ENCODE measurements at places on chromosomes 4 and X. TPM values are rescaled to one million over a fixed set of nuclear protein-coding genes. Genes with fewer than 3 reads are reported as not detected.

The NUDT10 gene
- not detected for total RNA-seq

The SMIM31 gene
- total RNA-seq, result not detected

The CTAG1A gene
- not detected for total RNA-seq

The OTC gene
- not detected for total RNA-seq

The MFSD8 gene
- total RNA-seq, result 8.0 TPM

The XIAP gene
- total RNA-seq, result 29.8 TPM

The CLCN5 gene
- 3.0 TPM for total RNA-seq

The ABLIM2 gene
- not detected for total RNA-seq

The RIBC1 gene
- 0.94 TPM for total RNA-seq

The HSFX2 gene
- total RNA-seq, result not detected

The KLKB1 gene
- total RNA-seq, result not detected

The FATE1 gene
- 0.49 TPM for total RNA-seq

DNA sequence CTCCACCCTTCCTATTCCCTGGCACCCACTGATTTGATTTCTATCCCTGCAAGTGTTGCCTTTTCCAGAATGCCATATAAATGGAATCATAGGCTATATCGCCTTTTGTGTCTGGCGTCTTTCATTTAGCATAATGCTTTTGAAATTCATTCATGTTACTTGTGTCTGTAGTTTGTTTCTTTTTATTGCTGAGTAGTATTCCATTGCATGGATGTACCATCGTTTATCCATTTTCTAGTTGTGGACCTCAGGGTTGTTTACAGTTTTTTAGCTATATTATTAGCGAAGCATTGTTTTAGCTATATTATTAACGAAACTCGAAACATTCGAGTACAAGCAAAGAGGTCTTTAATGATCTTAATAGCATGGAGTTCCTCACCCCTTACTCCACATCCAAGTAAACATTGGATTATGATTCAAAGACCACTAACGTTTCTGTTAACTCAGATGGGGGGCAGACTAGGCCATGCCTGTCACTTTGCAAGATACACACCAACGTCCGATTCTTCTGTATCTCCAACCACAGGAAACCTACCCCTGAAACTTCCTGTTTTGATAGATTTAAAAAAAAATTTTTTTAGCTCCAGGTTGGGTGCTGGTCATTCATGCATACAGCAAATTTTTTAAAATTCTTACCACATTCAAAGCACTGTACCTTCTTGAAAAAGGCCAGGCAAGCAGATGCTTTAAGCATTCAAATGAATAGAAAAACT, 1.1 kb downstream of the DCK start:
- DNase-seq, result peak; percentile 7

DNA sequence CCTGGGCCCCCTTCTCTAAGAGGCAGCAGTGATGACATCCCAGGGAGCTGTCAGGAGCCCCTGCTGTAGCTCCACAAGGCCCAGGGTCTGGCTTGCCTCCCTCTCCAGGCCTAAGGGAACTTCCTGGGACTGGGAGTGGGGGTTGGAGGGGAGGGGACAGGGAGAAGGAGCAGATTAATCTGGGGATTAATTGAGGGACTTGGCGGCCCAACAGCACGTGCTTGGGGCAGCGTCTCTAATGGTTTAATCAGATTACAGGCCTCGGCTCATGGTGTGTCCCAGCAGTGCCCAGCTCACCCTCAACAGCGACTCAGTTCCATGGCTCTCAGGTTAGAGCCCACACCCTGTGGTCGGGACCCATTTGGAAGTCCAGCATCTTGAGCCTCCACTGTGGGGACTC, 47.9 kb downstream of the EFNB1 start:
- DNase-seq, result no peak

DNA sequence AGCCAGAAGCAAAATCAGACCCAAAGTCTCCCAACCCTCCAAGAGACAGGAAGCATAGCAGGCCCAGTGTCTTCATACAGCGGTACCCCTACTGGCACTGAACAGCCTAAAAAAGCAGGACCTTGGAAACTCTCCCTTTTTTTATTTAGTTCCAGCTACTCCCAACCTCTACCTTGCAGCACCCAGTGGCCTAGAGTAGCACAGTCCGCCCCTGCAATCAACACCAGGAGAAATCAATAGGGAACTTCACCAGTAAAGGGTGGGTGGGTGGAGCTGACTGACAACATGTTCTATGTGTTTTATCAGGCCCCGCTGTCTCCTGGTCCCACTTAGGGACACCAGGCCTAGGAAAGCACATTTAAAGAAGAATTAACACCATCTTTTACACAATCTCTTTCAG, 378.5 kb upstream of the CT83 start:
- DNase-seq, result no peak

- DNase-seq, result peak; percentile 29
Measured at GRCh38 chr4:74793757-74794381, 454 bp downstream of the BTC start.

DNA sequence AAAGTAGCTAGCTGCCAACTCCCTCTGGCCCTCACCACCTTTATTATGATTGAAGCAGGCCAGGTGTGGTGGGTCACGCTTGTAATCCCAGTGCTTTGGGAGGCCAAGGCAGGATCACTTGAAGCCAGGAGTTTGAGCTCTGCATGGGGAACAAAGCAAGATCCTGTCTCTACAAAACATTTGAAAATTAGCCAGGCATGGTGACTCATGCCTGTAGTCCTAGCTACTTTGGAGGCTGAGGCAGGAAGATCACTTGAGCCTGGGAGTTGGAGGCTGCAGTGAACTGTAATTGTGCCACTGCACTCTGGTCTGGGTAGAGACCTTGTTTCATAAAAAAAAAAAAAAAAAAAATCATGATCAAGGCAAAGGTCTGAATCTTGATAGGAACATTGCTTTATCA, 467.0 kb upstream of the DIPK2B start:
- peak; percentile 78 for DNase-seq

GRCh38 chr4:181077341-181077740, 1165.9 kb upstream of the TENM3 start:
- no peak for DNase-seq

DNA sequence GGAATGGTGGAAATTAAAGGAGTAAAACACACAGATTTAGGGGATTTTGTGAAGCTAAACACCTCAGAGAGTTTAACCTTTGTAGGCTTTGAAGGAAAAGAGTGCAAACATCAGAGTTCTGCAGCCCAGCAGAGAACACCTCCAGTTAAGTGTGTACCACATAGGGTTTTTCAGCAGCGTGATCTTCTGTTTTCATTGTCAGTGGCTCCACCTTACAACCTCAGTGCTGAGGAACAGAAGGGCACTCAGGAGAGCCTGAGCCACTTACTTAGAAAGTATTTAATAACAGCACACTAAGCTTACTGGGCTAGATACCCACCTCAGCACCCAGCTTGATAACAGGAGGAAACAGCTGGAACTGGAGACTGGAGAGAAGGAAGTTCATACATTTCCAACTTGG, 2.0 kb upstream of the FBXW7 start:
- no peak for DNase-seq

GRCh38 chr4:119299741-119300100, 22.2 kb downstream of the FABP2 start:
- no peak for DNase-seq

DNA sequence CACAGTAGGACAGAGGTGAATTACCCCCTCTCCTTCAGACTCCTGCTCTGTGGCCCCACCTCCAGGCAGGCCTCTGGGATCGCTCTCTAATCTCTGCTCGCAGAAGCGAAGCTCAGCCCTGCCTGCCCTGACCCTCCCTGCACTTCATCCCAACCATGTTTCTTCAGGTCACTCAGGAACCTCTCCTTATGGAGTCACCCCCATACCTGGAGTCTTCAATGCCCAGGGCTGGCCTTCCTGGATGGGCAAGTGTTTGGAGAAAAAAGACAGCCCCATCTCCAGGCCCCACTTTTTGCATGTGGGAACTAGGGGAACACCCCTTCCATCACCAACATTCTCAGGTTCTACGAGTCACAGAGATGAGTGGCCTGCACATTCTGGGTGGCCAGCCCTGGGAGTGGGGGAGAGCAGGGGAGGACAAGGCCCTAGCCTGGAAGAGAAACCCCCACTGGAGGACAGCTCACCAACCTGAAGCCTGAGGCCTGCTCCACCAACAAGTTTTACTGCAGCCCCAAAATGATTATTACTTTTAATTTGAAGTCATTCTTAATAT, 90.8 kb downstream of the PPP2R2C start:
- no peak for DNase-seq

DNA sequence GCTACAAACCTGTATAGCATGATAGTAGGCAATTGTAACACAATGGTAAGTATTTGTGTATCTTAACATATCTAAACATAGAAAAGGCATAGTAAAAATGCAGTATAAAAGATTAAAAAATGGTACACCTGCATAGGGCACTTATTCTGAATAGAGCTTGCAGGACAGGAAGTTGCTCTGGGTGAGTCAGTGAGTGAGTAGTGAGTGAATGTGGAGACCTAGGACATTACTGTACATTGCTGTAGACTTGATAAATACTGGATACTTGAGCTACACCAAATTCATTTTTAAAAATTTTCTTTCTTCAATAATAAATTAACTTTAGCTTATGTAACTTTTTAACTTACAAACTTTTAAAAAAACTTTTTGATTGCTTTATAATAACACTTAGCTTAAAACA, 68.2 kb upstream of the MAML3 start:
- peak; percentile 40 for DNase-seq

GRCh38 chr4:139279760-139280620, at the start of gene MGARP:
TSS of gene MGARP (minus strand) at chr4:139280225. CDS start at chr4:139280158, 67 bp downstream.
- peak; percentile 20 for DNase-seq

DNA sequence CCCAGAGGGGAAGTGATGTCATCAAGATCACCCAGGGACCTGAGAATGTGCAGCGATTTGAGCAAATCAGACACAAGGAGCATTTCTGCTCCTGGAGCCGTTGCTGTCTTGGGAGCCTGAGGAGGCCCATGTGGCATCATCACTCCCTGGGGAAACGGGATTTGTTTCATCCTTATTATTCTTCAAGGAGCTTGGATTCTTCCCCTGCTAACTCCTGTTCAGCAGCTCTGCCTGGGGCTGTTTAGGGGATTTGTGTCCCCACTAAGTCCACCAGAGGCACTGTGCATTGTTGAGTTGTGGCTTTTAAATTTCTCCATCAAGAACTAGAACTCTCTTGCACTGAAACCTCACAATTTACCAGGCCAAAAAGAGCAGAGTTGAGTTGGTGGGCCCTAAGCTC, 104.2 kb upstream of the MSX1 start:
- no peak for DNase-seq

GRCh38 chr4:102399021-102399420, 53.7 kb upstream of the SLC39A8 start:
- no peak for DNase-seq

DNA sequence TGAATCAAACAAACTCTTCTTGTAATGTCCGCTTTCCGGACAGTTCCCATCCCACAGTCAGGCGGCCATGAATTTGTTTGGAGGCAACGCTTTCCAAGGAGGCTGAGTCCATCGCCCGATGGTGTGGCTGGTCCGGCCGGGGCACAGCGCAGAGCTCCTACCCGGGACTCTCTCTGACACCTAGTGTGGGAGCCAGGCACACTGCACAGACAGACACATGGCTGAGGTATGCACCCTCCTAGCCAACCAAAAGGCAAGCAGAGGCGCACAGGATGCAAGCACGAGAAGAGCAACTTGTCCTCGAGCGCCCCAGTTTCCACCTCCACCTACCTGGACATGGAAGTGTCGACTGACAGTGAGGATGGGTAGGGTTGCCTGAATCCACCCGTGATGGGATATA, 87.5 kb downstream of the LEF1 start:
- no peak for DNase-seq

GRCh38 chrX:31012509-31013025, 59.3 kb downstream of the FTHL17 start:
- no peak for DNase-seq

DNA sequence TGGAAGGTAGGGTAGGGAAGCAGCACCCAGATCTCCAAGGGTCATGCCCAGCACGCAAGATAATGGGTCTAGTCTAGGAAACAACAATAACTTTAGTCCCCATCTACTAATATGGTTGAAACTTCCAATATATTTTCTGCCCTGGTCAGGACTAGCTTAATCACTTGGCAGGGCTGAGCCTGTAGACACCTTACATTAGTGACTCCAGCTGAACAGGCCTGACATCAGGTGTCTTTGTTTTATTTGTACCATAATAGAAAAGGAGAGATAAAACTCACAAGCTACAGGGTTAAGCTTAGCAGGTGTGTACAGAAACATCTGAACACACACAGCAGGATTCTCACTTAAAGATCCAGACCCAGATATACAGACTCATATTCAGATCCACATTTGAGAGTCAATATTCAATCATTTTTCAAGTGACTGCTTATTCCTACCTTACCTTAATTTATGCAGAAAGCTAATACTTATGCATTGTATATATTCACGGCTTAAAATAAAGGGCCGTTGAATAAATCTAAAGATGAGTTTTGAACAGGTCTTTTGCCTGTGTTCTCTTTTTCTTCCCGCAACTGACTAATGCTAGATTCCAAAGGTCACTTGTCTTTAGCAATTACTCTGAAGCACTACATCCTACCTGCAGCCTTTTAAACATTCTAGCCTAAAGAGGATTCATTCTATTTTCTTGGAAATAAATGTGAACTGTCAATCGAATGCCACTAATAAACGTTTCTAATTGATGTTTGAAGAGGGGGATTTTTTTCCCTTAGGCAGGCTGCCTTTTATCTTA, 745.3 kb downstream of the RPA4 start:
- no peak for DNase-seq

- peak; percentile 70 for DNase-seq
Measured at GRCh38 chr4:14178421-14178820, 550.9 kb upstream of the BOD1L1 start.

- DNase-seq, result no peak
Measured at GRCh38 chrX:153968754-153969124, 2.9 kb downstream of the HCFC1 start.

- peak; percentile 72 for DNase-seq
Measured at GRCh38 chrX:40098264-40099054, 701 bp upstream of the BCOR start.

- peak; percentile 85 for DNase-seq
Measured at GRCh38 chrX:19852014-19853005, 35.1 kb downstream of the SH3KBP1 start.

GRCh38 chr4:38531141-38531727, 132.8 kb upstream of the KLF3 start:
- DNase-seq, result no peak

DNA sequence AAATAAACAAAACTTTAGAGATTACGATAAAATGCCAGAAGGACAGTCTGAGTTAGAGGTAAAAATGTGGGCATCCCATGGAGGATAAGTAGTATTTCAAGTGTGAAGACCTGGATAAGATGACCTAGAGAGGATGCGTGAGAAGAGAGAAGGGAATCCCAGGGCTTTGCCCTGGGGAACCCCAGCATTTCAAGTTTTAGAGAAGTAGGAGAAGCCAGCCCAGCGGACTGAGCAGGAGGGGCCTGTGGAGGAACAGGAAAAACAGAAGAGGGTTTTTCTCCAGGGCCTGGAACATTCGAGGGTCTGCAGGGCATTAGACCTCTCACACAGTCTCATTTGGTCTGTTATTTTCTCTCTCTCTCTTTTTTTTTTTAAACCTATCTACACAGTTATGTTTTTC, 2.9 kb upstream of the CFP start:
- DNase-seq, result no peak

GRCh38 chrX:37686369-37686995, 891 bp downstream of the XK start:
- DNase-seq, result no peak
